ENCODE measurements at places on chromosomes 4 and X.

DNA sequence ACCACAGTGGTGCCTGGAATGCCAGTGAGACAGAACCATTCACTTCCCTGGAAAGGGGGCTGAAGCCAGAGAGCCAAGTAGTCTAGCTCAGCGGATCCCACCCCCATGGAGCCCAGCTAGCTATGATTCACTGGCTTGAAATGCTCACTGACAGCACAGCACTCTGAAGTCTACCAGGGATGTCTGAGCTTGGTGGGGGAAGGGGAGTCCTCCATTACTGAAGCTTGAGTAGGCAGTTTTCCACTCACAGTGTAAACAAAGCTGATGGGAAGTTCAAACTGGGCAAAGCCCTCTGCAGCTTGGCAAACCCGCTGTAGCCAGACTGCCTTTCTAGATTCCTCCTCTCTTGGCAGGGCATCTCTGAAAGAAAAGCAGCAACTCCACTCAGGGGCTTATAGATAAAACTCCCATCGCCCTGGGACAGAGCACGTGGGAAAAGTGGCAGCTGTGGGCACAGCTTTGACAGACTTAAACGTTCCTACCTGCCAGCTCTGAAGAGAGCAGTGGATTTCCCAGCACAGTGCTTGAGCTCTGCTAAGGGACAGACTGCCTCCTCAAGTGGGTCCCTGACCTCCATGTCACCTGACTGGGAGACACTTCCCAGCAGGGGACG lies 32.0 kb downstream of the NAP1L2 start:
- DNase-seq, result no peak

DNA sequence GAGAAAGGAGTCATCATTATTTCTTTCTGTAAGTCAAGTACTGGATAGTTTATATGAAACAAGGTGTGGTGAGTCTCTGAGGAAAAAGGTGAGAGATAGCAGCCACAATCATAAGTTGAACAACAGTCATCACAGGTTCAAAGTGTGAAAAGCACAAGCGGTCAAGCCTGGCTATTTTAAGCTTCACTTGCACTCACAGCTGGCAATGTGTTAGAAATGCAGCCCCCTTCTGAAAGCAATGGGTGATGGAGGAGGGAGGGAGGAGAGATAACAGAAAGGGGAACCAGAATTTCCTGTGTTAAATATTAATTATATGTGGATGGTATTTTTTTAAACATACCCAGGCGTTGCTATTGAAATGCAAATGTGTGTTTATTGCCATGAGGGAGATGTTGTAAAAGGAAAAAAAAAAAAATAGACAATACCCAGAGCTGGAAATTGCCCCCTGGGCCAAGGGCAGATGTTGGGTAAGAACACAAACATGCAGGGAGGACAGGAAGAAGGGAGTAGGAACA lies 26.9 kb upstream of the BMP3 start:
- DNase-seq, result no peak

DNA sequence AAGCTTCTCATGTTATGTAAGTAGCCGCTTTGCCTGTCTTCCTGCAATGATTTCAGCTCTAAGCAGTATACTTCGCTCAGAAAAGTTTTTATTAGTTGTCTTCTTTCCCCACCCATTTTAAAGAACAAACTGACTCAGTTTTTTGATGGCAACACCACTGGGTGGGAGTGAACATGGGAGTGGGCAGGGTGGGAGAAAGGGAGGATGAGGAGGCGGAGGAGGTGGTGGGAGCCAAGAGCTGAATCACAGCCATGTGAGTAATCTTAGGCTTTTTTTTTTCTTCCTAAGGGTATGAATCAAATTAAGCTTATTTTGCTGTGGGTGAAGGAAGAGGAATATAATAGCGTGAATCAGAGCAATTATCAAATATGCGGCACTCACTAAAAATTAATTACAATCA lies 574.3 kb upstream of the DIPK2B start:
- peak; percentile 89 for DNase-seq

- no peak for DNase-seq
These were observed 5.6 kb downstream of the GPR78 start for GRCh38 chr4:8585721-8586212.

DNA sequence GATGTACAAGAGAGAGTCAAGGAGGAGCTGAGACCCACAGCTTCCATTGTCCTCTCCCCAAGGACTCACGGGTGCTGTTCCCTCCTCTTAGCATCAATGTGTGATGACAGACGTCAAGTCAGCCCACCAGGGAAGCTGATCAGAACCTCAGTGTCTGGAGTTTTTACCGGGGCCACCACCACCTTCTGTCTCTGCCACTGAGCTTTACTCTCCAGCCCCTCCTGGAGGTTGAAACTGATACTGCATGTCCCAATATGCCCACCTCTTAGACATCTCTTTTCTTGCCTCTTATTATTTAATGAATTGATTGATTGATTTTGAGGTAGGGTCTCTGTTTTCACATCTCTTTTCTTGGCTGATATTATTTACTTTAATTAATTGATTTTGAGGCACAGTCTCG lies 10.3 kb upstream of the AKAP17A start:
- peak; percentile 68 for DNase-seq

DNA sequence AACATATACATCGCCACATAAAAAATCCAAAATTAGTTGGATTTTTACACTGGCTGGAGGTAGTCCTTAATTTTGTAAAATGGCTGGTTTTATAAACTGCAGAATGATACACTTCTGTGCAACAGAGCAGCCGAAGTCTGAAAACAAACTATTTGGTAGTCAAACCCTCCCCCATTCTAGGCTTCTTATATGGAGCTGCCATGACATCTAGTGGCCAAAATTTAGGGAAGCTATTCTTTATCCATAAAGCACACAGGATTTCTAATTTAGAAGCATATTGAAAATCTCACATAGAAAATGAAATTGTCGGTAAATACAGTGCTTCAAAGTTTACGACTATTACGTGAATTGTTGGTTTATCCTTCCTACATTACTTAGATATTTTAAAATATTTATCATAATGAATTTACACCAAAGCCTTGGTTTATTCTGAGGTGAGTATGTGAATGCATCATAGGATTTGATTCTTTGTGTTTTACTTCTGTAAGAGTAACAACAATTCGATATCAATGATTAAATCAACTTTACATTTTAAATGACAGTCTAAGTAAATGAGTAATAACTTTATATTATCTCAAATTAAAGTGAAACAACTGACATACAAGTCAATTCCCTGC lies 113.4 kb upstream of the FAM241A start:
- DNase-seq, result peak; percentile 61

DNA sequence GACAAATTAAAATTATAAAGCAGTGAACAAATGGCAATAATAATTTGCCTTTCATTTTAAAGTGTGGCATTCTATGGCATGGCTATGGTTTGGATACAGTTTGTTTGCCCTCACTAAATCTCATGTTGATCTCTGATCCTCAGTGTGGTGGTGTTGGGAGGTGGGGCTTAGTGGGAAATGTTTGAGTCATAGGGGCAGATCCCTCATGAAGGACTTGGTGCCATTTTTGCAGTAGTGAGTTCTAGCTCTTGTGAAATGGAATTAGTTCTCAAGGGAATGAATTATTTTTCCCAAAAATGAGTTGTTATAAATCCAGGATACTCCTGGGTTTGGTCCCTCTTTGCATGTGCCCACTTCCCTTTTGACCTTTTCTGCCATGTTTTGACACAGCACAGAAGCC lies 181.4 kb downstream of the AMELX start:
- no peak for DNase-seq

GRCh38 chrX:46589977-46590723 lies 16.6 kb downstream of the CHST7 start:
- DNase-seq, result peak; percentile 81

DNA sequence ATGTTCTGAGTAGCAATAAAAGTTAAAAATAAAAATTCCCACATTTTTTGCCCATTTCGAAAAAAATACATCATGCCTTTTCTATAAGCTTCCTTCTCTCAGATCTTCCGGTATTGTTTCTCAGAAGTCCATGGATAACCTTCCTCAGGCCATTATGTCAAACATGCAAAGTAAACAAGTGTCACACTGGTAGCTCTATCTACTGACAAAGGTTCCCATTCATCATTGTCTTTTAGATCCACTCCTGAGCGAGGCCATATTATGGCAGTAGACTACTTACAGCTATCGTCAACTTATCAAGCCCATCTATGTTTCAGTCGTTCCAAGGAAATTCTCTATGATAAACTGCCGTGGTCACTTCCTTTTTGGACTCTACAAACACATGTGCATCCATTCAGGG lies 1068.2 kb downstream of the GLUD2 start:
- no peak for DNase-seq

DNA sequence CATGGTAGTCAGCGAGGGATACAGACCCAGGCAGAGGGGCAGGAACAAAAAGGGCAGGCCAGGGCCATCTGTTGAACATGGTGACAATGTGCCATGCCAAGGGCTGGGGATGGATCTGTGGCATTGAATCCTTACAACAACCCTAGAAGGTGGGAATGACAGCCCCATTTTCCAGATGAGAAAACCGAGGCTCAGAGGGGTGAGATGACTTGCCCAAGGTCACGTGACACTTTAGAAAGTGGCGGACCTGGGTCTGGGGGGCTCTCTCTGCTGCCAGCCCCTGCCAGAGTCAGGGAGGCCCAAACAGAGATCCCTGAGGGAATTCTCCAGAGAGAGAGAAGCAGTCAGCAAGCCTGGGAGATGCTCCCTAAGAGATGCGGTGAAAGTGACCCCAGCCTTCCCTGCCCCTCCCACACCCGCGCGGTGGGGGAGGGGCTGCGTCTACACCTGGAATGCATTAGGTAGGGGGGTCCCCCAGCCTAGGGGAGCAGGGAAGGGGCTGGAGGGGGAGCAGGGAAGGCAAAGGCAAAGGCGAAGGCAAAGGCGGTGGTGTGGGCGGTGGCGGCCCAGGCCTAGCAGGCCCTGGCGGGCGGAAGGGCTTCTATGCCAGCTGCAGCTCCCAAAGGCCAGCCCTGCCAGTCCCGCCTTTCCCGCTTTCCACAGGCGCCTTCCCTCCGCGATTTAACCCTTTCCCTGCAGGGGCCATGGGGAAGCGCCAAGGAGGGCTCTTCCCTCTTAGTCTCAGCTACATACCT lies 13.0 kb downstream of the FGD1 start:
- DNase-seq, result peak; percentile 28

GRCh38 chr4:108169664-108170063 lies 932 bp upstream of the LEF1 start:
- no peak for DNase-seq

- DNase-seq, result no peak
These were observed 8.3 kb upstream of the SASH3 start for GRCh38 chrX:129771266-129771995.

DNA sequence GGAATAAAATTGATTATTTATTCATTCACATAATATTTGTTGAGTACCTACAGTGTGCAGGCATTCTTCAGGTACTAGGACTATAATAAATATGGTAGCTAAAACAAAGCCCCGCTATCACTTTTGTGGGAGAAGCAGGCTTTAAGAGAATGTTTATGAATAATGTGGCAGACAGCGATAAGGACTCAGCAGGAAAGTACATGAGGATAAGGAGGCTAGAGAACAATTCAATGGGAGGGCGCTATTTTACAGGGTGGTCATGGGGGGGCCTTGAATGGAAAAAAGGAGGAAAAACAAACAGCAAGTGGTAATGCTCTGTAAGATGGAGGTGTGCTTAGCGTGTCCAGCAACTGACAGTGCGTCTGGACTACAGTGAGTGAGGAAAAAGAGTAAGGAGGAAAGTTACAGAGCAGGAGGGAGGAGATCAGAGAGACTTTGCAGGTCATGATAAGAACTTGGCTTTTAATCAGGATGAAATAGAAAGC lies 264.2 kb upstream of the ETNPPL start:
- no peak for DNase-seq

DNA sequence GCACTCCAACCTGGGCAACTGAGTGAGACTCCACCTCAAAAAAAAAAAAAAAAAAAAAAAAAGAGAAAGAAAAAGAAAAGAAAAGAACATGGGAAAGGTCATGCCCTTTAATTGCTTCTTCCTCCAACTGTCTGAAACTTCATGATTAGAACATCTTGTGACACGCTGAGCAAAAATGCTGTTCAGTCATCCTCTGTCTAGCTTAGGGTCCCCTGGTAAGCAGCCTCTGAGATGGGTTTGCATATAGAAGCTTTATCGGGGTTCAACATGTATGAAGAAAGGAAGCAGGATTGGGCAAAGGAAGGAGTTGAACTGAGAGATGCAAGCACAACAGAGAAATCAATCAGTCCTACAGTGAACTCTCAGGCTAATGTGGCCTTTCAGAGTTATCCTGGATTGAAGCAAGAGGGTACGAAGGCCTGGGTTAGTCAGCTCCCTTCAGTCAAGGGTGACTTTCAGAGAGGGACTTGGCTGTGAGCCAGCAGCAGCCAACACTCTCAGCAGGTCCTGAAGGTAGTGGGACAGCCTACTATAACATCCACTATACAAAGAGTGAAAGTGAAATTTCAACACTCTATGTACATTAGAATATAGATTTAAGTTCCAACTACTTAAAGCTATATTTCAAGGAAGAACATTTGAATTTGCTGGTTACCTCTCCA lies 11.4 kb downstream of the MAOB start:
- no peak for DNase-seq

- DNase-seq, result no peak
These were observed 52.6 kb upstream of the ATP8A1 start for GRCh38 chr4:42709392-42710065.

- DNase-seq, result peak; percentile 71
These were observed 20.2 kb upstream of the RASL11B start for GRCh38 chr4:52841682-52842456.

DNA sequence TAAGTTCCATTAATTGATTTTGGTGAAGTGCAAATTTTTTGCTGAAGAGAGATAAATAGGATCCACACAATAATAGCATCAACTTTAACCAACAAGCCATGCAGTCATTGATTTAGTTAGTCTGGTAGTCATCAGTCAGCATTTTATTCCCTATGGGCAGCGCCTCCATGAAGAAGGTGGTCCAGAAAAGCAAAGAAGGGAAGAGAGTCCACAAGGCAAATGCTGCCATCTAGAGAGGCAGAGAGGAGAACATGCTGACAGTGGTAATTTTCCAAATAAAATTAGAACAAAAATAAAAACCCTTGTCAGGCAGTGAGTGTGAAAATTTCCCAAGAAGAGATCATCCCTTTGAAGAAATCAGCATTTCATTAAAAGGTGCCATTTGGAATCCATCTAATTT lies 366.7 kb upstream of the FAM241A start:
- DNase-seq, result peak; percentile 2

DNA sequence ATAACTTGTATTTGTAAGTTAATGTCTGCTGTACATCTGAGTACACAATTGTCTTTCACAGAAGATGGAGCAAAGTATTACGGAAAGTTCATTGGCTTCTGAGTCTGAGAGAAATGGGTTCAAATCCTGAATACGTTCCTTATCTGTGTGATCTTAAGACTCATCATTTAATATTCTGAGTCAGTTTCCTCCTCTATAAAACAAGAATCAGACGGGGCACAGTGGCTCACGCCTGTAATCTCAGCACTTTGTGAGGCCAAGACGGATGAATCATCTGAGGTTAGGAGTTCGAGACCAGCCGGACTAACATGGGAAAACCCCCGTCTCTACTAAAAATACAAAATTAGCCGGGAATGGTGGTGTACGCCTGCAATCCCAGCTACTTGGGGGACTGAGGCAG lies 57.8 kb downstream of the APBB2 start:
- peak; percentile 88 for DNase-seq

DNA sequence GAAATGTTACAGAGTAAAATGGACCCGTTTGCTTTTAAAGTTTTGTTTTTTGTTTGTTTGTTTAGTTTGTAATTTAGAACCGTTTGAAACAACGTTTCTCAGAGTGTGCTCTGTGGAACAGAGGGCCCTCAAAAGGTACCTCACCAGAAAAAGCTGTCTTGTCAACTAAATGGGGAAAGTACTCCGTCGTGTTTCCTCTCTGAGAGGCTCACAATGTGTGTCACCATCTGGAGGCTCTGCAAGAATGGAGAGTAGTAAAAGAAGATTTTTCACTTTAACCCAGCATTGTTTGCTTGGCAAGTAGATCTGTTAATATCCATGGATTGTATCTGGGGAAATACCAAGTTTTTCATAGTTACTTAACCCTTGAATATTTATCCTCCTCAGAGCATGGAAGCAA lies 1.5 kb upstream of the ENPEP start:
- no peak for DNase-seq

Data from EH (cell line).